ENCODE measurements at places on chromosomes 1 and 21. TPM values are rescaled to one million over a fixed set of nuclear protein-coding genes. Genes with fewer than 3 reads are reported as not detected.

The DAB1 gene
- not detected for total RNA-seq

The ARMH1 gene
- 16.9 TPM for total RNA-seq

The NPL gene
- total RNA-seq = 3.0 TPM

The KCNA3 gene
- not detected for total RNA-seq

The PAQR6 gene
- total RNA-seq = 12.3 TPM

The OR2L3 gene
- not detected for total RNA-seq

The CD48 gene
- not detected for total RNA-seq

The IL6R gene
- total RNA-seq = 1.5 TPM

The LRRC52 gene
- not detected for total RNA-seq

The CD5L gene
- not detected for total RNA-seq

The OLIG2 gene
- total RNA-seq = not detected

The CSMD2 gene
- total RNA-seq = not detected

The BATF3 gene
- total RNA-seq = 0.50 TPM

The HRNR gene
- not detected for total RNA-seq

The PLA2G2D gene
- total RNA-seq = not detected

The CAPN8 gene
- total RNA-seq = 94.7 TPM

The DDAH1 gene
- 31.9 TPM for total RNA-seq

The IQGAP3 gene
- 63.4 TPM for total RNA-seq

The BEND5 gene
- not detected for total RNA-seq

The CFHR3 gene
- 0.28 TPM for total RNA-seq

The PEX11B gene
- 19.7 TPM for total RNA-seq

The ZFP69 gene
- 4.8 TPM for total RNA-seq

The ATAD3C gene
- total RNA-seq = 4.2 TPM

The CRABP2 gene
- 142 TPM for total RNA-seq

The GBP7 gene
- total RNA-seq = not detected

The AGMAT gene
- total RNA-seq = 2.7 TPM

The TMCC2 gene
- total RNA-seq = 0.80 TPM

The OPRD1 gene
- total RNA-seq = not detected

The OR2L5 gene
- total RNA-seq = not detected

The KCNT2 gene
- 0.53 TPM for total RNA-seq

The U2AF1 gene
- 33.5 TPM for total RNA-seq

The FAAH gene
- total RNA-seq = 23.8 TPM

Measured in PC-9 (cell line).